ENCODE measurements at places on chromosomes 1 and 21.

GRCh38 chr1:12540580-12541273, 77.3 kb downstream of the DHRS3 start:
- no peak for DNase-seq

DNA sequence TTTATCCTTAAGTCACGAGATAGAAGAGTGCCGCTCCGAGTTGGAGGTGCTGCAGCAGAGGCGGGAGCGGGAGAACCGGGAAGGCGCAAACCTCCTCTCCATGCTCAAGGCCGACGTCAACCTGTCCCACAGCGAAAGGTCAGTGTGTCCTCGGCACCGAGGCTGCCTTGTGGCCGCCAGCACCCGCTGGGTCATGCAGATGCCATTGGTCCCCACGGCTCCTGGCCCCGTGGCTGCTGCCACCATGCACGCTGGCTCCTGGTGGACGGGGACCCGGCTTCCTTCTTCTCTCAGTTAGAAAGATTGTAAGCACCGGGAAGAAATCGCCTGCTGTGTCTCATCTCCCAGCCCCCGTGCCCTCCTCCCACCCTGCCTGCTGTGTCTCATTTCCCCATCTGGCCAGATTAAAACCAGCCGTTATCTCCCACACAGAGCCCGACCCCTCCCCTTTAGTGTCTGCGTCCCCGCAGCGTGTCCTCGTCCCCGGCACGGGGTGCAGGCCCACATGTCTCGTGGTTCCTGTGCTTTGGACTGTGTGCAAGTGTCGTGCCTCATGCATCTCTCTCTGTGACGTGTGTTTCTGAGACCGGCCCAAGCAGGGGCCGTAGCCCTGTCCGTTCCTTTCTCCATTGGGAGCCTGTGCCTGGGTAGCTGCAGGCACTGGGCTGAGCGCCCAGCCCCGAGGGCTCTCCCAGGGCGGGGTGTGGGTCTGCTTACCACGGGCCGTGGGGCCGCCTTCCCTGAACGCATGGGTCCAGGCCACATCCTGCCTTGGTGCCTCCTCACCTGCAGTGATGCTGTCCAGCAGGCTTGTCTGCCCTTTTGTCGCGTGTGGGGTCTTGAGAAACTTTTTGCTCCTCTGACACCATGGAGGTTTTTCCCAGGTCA, 62.1 kb downstream of the PCNT start:
- DNase-seq, result no peak

DNA sequence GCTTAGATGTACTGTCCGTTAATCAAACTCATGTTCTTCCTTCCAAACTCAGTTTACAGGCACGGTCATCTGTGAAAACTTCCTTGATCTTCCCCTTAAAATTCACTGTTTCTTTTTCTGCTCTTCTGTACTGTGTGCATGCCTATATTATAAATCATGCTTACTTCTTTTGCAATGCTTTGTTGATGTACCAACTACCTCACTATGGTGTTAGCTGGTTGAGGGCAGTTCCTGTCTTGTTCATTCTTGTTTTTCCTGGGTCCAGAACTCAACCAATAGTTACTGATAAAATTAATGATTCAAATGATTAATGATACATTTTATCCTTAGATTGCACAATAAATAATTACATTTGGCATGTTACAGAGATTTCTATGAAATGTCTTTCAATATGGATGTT, 163.8 kb downstream of the CHRM3 start:
- no peak for DNase-seq

- DNase-seq, result no peak
These were observed 104.0 kb upstream of the RUNX3 start for GRCh38 chr1:25033828-25034705.

Measured in anterior cingulate cortex (tissue), 58 donors.